ENCODE measurements at places on chromosomes 7 and 10.

- DNase-seq = peak; percentile 53
These were observed 674 bp upstream of the OSBPL3 start for GRCh38 chr7:24980534-24981170.

DNA sequence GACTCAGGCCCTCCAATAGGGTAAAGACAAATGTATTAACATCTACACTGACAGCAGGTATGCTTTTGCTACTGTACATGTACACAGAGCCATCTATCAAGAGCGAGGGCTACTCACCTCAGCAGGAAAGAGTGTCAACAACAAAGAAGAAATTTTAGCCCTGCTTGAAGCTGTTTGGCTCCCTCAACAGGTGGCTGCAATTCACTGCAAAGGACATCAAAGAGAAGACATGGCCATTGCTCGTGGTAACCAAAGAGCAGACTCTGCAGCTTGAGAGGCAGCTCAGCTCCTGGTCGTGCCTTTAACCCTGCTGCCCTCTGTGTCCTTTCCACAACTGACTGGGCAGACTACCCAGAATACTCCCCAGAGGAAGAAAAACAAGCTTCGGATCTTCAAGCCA is 5.1 kb downstream of the AKR1B15 start:
- DNase-seq = no peak

- DNase-seq = no peak
These were observed 34.1 kb upstream of the INPP5F start for GRCh38 chr10:119691726-119692125.

DNA sequence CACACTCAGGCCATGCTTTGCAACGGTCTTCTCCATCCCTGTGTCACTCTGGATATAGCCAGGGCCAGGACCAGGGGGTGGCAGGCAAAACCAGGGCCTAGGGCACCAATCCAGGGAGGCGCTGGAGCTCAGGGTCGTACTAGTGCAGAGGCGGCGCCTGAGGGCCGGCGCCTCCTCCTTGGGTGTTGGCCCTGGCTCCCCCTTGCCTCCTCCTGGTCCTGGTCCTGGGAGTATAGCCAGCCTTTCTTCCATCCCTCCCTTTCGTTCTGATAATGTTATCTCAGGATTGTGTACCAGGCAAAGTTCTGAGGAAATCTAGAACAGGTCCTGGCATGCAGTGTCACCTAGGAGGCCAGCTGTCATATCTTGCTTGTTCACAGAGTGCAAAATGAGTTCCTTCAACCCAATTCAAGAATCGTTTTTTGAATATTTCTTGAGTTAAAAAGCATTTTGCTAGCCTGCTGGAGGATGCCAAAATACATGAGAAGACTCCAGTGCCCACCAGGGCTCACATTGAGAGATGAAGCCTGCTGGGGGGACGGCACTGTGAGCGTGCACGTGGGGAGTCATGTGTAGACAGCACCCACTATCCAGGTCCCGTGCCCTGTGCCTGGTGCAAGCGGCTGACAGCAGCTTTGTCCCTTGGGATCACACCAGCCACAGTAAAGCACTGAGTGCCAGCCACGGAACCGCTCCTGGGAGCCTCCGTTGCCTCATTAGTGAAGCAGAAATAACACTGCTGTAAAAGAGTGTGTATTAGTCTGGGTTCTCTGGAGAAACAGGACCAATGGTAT is 106.9 kb upstream of the C7orf33 start:
- no peak for DNase-seq

DNA sequence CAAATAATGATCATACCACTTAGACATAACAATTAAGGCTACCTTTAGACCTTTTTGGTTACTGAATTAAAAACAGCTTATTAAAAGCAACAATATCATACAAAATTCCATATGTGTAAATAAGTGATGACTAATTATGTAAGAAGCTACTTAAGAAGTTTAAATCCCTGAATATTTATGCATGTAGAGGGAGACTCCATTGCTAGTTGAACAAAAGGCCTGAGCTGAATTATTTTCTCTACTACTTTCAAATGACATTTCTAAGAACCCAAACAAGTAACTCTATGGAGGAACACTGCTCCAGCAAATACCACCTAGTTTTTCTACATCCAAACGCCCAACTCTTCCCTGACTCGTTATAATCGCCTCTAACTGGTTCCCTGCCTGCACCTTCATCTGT is 31.5 kb downstream of the EPC1 start:
- DNase-seq = no peak

GRCh38 chr7:44278451-44279161 is 46.8 kb downstream of the CAMK2B start:
- no peak for DNase-seq

GRCh38 chr7:89232-90019 is 102.9 kb upstream of the FAM20C start:
- DNase-seq = peak; percentile 42

DNA sequence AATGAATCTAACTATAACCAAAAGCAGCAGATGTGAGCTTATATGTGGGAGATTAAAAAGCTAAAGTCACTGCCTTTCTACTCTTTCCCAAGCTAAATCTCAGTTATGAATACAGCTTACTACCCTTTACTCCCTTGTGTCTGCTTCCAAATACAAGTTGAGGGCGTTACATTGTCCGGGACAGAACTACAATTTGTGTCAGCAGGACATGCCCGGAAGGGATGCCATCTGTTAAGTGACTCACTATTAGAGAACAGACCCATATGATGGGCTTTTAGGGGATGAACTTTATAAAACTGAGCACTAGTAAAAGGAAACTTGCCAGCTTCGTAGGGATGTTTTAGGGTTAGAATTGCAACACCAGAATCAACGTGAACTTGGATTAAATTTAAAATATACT is 299.7 kb upstream of the CSTF2T start:
- peak; percentile 40 for DNase-seq

- DNase-seq = no peak
These were observed 8.2 kb downstream of the ANKMY2 start for GRCh38 chr7:16637379-16637778.
